ENCODE measurements at places on chromosomes 2 and 18. TPM values are rescaled to one million over a fixed set of nuclear protein-coding genes. Genes with fewer than 3 reads are reported as not detected.

GRCh38 chr18:79787865-79788733 is 9.6 kb upstream of the KCNG2 start:
- DNase-seq = no peak
- H3K36me3 ChIP-seq = no peaks in the 10 kb centered on the region
- no peak overlapping the region for H3K4me3 ChIP-seq
- H3K4me1 ChIP-seq = no peaks in the 10 kb centered on the region
- peaks cover 15% of the 10 kb centered on the region for H3K27me3 ChIP-seq
- no peak overlapping the region for H3K27ac ChIP-seq

DNA sequence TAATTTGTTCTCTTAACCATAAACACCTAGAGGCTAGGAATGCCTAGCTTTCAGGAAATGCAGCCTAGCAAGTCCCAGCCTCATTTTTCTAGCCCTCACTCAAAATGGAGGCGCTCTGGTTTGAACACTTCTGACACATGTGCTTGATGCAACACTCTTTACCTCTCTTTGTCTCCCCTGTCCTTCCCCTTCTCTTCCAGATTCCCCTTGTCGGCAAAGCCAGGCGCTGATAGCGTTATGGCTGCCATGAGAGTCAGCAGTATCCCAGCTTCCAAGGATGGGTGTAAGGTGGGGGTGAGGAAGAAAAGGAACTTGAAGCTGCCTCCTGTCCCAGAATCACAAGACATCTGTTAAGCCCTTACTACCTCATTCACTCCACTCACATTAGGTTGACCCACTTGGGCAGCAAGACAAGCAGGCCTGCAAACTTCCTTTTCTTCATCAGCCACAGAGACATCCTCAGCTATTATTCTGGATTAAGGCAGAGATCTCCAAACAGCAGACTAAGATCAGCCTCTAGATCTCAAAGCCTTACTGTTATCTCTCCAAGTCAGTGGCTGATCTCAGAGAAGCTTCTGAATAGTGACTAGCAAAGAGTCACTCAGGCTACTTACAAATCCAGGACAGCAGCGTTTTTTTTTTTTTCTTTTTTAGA is 1.9 kb upstream of the ST3GAL5 start:
- DNase-seq = no peak
- no peak overlapping the region for H3K27ac ChIP-seq
- H3K36me3 ChIP-seq = no peaks in the 10 kb centered on the region
- no peaks in the 10 kb centered on the region for H3K27me3 ChIP-seq
- H3K4me3 ChIP-seq = no peak overlapping the region

DNA sequence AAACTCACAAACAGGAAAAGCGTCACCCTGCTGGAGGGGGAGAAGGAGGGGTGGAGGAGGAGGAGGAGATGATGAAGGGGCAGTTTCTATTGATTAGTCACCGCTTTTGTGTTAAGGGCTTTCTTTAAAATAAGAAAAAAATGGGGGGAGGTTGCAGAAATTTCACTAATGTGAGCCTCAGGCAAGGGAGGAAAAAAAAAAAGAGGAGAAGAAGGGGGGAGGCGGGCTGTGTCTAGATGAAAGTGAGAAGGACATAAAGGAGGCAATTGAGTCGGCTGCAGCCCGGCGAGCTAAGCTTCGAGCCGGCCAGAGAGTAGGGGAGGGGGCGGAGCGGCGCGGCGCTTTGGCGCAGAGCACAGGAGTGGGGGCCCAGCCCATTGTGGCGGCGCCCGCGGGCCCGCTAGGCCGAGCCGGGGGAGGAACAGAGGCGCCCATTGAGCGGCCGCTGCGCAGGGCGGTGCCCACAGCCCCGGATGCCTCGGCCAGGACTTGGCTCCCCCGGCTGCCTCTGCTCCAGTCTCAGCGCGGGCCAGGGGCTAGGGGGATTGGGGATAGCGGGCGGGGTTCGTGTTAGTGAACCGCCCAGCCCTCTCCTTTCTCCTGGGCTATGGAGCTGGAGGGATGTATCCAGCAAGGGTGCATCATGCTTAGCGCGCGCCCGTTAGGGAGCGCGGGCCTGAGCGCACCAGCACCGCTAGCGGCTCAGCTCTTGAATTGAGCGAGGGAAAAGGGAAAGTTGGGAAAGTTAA is 7.9 kb downstream of the PAX3 start:
- H3K36me3 ChIP-seq = no peaks in the 10 kb centered on the region
- H3K27ac ChIP-seq = no peak overlapping the region
- peaks cover 81% of the 10 kb centered on the region for H3K27me3 ChIP-seq
- peaks cover 4% of the 10 kb centered on the region for H3K4me1 ChIP-seq
- no peak overlapping the region for H3K4me3 ChIP-seq
- no peak for DNase-seq

DNA sequence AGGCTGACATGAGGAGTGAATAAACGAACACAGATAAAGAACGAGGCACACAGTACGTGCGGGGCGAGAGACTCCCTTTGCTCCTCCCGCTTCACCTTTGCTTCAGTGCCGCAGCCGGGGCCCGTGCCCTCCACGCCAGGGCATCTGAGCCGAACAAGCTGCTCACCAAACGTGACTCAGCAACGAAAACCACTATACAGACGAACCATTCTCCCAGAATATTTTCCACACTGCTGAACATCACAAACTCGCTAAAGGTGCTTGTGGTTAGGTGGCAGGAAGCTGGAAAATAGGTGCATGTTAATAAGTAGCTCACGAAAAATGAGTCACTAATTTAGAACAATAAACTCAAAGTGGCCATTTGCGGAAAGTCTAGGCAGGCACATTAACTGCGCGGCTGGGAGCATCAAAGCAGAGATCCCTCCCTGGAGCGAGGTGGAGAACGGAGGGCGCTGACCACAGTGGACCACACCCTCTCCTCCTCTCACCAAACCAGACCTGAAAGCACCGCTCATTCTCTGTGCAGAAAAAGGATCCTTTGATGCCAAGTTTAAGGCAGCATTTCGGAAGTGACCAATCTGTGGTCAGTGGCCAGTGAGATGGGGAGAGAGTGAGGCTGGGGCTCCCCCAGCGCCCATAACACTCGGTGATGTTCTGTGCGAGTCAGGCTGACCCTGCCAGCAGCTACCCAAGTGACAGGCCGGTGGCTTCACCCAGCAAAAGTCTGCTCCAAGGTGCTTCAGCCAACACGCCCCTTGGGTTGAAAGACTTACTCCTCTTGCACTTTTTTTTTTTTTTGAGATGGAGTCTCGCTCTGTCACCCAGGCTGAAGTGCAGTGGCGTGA is 153.2 kb downstream of the HDAC4 start:
- peaks cover 7% of the 10 kb centered on the region for H3K4me1 ChIP-seq
- H3K27me3 ChIP-seq = no peaks in the 10 kb centered on the region
- no peak overlapping the region for H3K4me3 ChIP-seq
- no peak overlapping the region for H3K27ac ChIP-seq

DNA sequence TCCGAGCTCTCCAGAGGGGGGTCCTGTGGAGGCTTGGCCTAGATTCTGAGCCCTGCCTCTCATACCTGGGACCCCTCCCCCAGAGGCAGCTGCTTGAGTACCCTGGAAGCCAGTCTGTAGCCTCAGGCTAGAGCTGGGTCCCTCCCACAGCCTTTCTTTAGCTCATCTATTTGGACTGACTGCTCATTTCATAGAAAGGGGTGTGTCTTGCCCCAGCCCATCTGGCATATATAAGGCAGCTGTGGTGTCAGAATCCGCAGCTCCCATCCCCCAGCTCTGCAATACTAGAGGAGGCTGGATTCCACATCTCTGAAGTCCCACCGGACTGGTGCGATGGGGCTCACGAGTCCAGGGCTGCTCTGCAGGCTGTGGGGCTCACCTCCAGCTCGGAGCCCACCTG is 26.1 kb downstream of the MPHOSPH10 start:
- no peaks in the 10 kb centered on the region for H3K36me3 ChIP-seq
- H3K27ac ChIP-seq = no peak overlapping the region
- no peaks in the 10 kb centered on the region for H3K27me3 ChIP-seq

DNA sequence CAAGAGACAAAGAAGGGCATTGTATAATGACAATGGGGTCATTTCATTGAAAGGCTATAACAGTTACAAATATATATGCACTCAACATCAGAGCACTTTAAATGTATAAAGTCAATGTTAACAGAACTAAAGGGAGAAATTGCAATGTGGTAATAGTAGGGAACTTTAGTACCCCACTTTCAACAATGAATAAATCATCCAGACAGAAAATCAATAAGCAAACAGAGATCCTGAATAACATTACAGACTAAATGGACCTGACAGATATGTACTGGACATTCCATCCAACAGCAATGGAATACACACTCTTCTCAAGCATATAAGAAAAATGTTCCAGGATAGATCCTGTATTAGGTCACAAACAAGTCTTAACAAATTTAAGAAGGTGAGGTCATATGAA is 90.5 kb upstream of the ALKAL2 start:
- no peak for DNase-seq
- no peaks in the 10 kb centered on the region for H3K27me3 ChIP-seq
- H3K4me3 ChIP-seq = no peak overlapping the region
- no peaks in the 10 kb centered on the region for H3K4me1 ChIP-seq
- no peaks in the 10 kb centered on the region for H3K36me3 ChIP-seq

GRCh38 chr2:200821686-200822245 is 10.1 kb downstream of the BZW1 start:
- H3K27me3 ChIP-seq = no peaks in the 10 kb centered on the region
- no peak for DNase-seq
- no peak overlapping the region for H3K27ac ChIP-seq

GRCh38 chr2:17667898-17668297 is 85.7 kb downstream of the SMC6 start:
- H3K4me3 ChIP-seq = no peak overlapping the region
- H3K27ac ChIP-seq = no peak overlapping the region
- no peaks in the 10 kb centered on the region for H3K27me3 ChIP-seq
- DNase-seq = no peak
- H3K4me1 ChIP-seq = no peaks in the 10 kb centered on the region
- H3K36me3 ChIP-seq = peaks cover 9% of the 10 kb centered on the region

DNA sequence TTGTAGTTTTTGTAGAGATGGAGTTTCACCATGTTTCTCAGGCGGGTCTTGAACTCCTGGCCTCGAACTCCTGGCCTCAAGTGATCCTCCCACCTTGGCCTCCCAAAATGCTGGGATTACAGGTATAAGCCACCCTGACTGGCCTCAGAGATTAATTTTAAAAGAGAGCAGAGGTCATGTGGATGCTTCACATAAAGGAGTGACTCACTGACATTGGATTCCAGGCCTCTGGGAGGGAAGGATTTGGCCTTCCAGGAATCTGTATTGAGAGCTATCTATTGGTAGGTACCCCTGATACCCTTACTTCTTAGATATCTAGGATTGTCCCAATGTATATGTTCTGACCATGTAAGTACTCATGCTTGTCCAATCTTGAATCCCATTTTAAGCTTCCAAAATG is 138.4 kb downstream of the FAM161A start:
- H3K36me3 ChIP-seq = no peaks in the 10 kb centered on the region
- H3K27ac ChIP-seq = no peak overlapping the region
- no peaks in the 10 kb centered on the region for H3K4me1 ChIP-seq
- H3K27me3 ChIP-seq = no peaks in the 10 kb centered on the region
- DNase-seq = no peak

- no peak overlapping the region for H3K4me3 ChIP-seq
- H3K27ac ChIP-seq = no peak overlapping the region
- no peaks in the 10 kb centered on the region for H3K36me3 ChIP-seq
- H3K27me3 ChIP-seq = no peaks in the 10 kb centered on the region
- no peaks in the 10 kb centered on the region for H3K4me1 ChIP-seq
Measured at GRCh38 chr2:23092831-23093230, 292.1 kb upstream of the KLHL29 start.

DNA sequence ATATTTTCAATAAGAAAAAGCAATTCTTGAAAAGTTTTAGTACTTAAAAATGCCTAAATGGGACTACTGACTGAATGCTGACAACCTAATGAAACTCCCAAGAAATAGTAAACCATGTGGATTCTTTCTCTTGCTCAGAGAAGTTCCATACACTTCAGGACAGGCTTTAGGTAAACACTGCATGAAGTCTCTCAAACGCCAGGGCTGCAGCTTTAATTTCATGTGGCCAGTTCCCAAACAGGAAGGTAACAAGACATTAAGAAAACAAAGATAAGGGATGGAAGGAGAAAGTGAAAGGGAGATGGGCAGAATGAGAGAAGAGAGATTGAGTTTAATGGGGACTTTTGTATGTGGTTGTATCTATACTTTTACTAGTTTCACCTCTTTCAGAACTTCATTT is 734.7 kb upstream of the PKDCC start:
- peaks cover 2% of the 10 kb centered on the region for H3K4me1 ChIP-seq
- no peak overlapping the region for H3K27ac ChIP-seq
- no peak overlapping the region for H3K4me3 ChIP-seq
- no peaks in the 10 kb centered on the region for H3K36me3 ChIP-seq
- peak; percentile 80 for DNase-seq
- H3K27me3 ChIP-seq = no peaks in the 10 kb centered on the region

GRCh38 chr2:213066443-213066743 is 85.0 kb downstream of the IKZF2 start:
- no peak overlapping the region for H3K27ac ChIP-seq
- no peak for DNase-seq
- no peaks in the 10 kb centered on the region for H3K4me1 ChIP-seq
- no peaks in the 10 kb centered on the region for H3K36me3 ChIP-seq
- H3K27me3 ChIP-seq = no peaks in the 10 kb centered on the region

DNA sequence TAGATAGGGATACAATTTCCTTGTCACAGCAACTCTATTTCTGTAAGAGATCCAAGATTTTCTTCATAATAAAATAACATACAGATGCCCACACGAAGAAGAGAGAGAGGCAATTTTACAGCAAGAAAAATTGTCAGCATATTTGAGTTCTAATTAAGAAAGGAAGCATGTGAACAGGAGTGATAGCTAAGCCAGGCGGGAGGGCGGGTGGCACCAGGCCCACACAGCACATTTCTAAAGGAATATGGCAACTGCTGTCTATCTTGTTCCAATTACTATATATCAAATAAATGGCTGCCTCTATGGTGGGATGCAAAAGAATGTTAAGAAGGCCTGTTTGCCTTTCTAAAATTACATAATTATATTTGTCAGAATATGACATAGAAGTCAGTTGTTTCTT is 248.3 kb upstream of the DOK6 start:
- H3K4me3 ChIP-seq = no peak overlapping the region
- H3K27ac ChIP-seq = no peak overlapping the region

- no peaks in the 10 kb centered on the region for H3K36me3 ChIP-seq
- peaks cover 22% of the 10 kb centered on the region for H3K4me1 ChIP-seq
- no peak overlapping the region for H3K27ac ChIP-seq
Measured at GRCh38 chr2:43318791-43319190, 92.4 kb upstream of the ZFP36L2 start.

DNA sequence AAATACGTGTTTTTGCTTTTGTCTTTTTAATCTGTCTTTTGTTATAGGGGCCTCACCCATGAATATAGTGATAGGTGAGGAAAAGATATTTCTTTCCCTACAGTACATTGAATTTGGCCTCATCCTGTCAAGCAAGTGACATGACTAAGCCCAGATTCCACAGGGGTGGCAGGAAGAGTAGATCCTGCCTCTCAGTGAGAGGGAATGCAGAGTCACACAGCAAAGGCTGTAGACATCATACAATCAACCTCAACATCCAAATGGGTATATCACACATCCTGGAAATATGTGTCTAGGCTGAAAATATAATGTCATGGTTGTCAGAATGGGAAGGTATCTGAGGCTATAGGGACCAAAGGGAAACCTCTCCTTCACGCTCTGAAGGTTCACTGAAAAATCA is 269.6 kb downstream of the CDH20 start:
- peaks cover 64% of the 10 kb centered on the region for H3K4me1 ChIP-seq
- H3K27me3 ChIP-seq = no peaks in the 10 kb centered on the region
- no peak overlapping the region for H3K4me3 ChIP-seq
- DNase-seq = peak; percentile 32

- H3K4me3 ChIP-seq = no peak overlapping the region
- H3K27ac ChIP-seq = no peak overlapping the region
- no peak for DNase-seq
- H3K27me3 ChIP-seq = no peaks in the 10 kb centered on the region
- no peaks in the 10 kb centered on the region for H3K36me3 ChIP-seq
Measured at GRCh38 chr2:146608490-146608889, 1236.3 kb upstream of the ACVR2A start.

The CCBE1 gene
- total RNA-seq = not detected

Data from endothelial cell of umbilical vein (primary cell).